ENCODE measurements at places on chromosomes 4 and X.

- DNase-seq: no peak
Measured at GRCh38 chr4:155571184-155571944, 95.3 kb upstream of the GUCY1A1 start.

DNA sequence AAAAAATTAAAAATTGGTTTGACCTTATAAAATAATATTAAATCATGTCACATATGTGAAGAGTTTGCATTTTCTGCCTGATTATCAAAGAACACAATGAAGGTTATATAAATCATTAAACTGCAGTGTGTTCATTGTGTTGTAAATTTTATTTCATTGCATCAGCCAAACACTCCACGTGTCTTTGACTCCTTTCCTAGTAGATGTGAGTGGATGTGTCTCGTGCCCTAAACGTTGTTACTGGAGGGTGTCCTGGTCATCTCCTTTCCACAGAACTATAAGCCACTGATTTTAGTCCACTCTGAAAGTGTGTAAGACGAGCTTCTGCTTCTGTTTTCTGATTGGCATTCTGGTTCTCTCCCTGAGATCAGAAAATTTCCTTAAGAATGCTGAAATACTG lies 127.3 kb downstream of the NDST4 start:
- DNase-seq: no peak

GRCh38 chrX:9341291-9342201 lies 123.3 kb upstream of the TBL1X start:
- peak; percentile 49 for DNase-seq

DNA sequence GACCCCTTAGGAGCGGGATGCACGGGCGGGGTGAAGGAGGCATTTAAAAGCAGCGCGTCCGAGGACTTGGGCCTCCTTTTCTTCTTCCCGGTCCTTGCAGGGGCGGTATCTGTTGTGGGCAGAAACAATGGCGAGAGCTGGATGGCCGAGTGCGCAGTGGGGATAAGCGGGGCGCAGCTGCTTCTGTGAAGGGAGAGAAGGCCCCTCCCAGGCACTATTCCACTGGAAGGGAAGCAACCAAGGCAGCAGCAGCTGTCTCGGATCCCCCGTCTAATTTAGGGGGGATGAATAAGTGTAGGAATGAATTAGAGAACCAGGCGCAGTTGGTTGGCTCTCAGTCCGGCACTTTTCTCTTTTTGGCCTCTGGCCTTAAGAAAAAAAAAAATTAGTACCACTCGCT lies 995 bp downstream of the SMARCA5 start:
- DNase-seq: peak; percentile 34

DNA sequence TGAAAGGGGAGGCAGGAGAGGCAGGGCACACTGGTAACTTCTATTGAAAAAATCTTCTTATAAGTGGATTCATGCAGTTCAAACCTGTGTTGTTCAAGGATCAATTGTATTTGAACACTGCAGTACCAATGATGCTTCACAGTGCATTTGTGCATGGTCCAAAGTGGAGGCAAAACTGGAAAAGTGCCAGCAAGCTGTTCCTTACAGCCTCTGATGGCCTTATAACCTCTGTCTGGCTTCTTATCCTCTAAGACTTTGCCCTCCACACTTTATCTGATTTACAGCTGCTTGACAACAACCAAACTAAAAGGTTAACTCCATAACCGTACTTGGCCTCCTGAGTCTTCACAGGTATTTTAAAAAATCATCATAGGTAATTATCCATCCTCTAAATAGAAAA lies 40.4 kb downstream of the MAGEB17 start:
- DNase-seq: no peak

GRCh38 chr4:107318078-107318477 lies 282.0 kb upstream of the DKK2 start:
- DNase-seq: no peak

DNA sequence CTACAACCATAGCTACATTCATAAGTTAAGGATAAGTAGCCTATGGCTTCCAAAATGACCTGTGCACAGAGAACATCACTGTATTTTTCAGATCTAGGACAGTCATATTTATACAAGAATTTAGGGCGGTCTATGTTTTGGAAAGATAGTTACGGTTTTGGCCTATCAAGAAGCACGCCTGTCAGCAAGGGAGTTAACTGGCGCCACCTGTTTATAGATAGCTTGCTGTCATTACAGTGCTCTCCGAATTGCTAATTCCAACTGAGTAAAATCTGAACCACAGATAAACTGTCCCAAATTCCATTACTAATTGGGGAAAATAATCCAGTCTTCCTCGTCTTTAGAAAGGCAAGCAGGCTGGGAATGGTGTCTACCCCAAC lies 646 bp downstream of the ABCB7 start:
- DNase-seq: no peak
